ENCODE measurements at places on chromosomes 11 and 22.

DNA sequence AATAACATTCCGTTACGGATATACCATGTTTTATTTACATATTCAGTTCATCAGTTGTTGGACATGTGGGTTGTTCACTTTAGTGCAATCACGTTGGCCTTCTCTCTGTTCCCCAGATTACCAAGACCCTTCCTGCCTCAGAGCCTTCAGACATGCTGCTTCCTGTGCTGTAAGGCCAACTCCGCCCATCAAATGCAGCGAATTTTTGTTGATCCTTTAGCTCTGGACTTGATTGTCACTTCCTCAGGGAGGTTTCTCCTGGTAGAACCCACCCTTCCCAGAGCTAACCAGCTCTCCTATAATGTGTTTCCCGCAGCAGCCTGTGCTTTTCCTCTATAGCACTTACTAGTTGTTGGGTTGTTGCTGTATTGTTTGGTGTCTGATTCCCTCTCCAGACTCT, 39.4 kb downstream of the SWAP70 start:
- no peak for DNase-seq

DNA sequence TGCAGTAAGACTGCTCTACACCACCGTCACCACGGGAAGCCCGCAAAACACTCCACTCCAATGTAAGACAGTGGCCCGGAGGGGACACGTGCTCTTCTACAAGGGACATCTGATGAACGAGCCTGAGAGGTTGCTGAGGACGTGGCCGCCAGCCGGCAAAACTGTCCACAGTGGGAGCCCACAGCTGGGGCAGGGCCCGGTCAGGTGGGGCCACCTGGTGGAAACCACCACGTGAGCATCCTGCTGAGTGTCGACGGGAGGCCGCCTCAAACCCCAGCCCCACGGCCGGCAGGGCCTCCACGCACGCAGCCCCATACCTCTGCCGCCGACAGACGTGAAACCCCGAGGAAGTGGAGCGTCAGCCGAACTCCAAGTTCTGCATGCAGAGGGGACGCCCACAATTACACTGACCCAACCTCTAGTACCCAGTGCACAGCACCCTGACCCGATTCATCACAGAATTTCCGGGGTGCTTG, 42.6 kb downstream of the BRD1 start:
- no peak for DNase-seq

DNA sequence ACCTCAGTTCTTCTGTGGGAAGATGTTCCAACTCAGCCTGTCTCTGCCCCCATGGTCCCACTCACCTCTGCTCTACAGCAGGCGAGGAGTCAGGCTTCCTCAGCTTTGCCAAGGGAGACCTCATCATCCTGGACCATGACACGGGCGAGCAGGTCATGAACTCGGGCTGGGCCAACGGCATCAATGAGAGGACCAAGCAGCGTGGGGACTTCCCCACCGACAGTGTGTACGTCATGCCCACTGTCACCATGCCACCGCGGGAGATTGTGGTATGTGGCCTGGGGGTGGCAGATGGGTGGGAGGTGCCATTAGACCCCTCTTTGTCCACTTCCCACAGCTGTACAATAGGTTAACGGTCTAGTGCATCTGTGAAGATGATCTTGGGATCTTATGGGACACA, 73.3 kb downstream of the MYO7A start:
- no peak for DNase-seq

GRCh38 chr11:69925366-69926196, 106.4 kb upstream of the FGF3 start:
- no peak for DNase-seq

- peak; percentile 58 for DNase-seq
These were observed 35.1 kb downstream of the TP53I11 start for GRCh38 chr11:44915621-44916020.

GRCh38 chr11:45872651-45873356, 12.6 kb upstream of the MAPK8IP1 start:
- DNase-seq, result peak; percentile 60

GRCh38 chr11:106133529-106133928, 56.1 kb downstream of the AASDHPPT start:
- no peak for DNase-seq

DNA sequence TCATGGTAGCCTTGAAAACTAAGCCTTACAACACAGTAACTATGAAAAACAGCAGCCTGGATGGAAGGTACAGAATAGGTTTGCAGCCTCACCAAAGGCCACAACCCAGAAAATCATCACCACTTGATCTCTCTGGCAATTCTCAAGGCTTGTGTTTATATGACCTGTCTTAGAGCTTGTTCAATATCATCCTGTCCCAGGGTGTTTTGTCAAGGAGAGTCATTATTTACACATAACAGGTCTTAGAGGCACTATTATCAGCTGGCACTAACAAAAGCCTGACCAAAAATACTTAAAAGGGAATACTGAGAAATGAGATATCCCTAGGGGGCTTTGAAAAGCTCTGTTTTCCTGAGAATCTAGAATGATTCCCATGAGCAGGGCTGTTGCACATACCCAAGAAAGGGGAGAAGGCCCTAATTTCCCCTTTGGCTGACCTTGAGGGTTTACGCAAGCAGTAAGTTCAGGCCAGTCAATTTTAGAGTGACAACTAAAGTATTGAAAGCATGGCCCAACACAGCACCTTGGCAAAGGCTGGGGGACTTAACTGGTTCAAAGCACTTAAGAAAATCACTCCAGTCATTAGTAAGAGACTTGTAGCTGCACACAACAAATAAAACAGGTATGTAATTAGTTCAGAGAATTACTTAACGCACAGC, 7.9 kb downstream of the SC5D start:
- no peak for DNase-seq

DNA sequence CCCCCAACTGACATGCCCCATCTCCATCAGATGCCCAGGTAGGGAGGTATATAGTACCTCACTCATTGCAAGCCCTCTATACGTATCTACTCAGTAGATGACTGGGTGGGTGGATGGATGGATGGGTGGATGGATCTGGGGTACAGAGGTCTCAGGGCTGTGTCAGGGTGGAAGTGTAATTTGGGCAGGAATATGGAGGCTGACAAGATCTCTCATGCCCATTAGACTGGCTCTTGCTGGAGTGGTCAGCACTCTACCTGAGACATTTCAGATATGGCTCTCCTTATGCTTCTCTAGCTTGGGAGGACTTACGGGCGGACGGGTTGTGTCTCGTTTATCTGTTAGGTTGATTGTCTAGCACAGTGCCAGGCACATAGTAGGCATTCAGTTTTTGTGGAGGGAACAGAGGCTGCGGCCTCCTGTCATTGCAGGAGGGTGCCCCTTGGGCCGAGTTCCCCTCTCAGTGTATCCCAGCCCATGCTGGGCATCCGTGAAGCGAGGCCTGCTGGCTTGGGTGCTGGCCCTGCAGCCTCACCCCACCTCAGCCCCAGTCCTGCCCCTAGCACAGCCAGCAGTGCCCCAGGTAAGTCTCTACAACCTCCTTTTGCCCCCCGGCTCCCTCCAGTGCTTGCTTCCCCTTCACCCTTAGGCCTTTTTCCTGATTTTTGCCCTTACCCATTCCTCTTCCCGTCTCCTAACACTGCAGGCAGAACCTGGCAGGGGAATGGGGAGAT, 13.7 kb downstream of the ROBO3 start:
- no peak for DNase-seq

DNA sequence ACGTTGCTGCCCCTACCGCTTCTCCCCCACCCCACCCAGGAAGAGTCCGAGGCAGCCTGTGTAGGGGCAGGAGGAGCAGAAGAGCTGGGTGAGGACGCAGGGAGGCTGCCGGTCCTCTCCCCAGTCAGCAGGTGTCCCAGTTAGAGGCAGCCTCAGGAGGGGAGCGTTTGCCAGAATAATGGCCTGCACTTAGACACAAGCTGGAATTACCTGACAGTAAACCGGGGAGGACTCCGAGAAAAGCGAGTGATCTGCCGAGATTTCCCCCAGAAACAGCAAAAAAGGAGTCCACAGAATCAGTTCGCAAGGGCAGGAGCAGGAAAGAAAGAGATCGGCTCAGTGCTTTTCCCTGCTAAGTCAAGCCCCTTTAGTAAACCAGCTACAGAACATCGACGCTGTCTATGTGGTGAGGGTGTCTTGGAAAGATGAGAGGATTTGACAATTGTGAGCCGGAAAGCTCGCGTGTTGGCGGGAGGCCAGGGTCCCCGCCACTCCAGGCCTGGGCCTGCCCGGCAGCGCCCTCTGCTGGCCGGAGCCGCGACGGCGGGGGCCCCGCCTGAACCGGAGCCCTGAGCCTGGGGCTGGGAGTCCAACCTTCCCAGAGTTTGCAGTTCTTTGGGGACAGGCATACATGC, 17.7 kb upstream of the THRSP start:
- peak; percentile 83 for DNase-seq

- DNase-seq, result no peak
These were observed 9.8 kb downstream of the SPON1 start for GRCh38 chr11:13972043-13972910.

GRCh38 chr11:60939855-60940254, 12.1 kb downstream of the SLC15A3 start:
- no peak for DNase-seq

DNA sequence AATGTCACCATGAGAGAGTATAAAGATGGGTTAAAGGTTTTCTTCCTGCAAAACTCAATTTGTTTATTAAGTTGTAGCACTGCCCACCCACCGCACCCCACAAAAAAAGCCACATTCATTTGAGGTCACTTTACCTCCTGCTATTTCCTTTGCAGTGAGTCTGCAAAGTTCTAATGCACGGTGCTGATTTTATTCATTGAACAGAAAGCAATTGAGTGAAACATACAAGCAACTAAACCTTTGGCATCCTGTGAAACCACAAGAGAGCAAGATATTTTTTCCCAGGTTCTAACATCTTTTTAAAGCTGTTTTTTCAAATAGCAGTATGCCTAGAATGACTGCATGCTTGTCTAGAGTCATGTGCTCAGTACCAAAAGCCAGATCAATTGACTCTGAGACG, 39.0 kb downstream of the RRAS2 start:
- DNase-seq, result no peak

Data from suppressor macrophage treated with lipopolysaccharide for 4 hours (primary cell).